Sigmoid colon (tissue), 7 donors: ENCODE measurements at places on chromosomes 5 and 9. TPM values are rescaled to one million over a fixed set of nuclear protein-coding genes. Genes with fewer than 3 reads are reported as not detected.

NR5A1 gene
- polyA plus RNA-seq, result not detected

DNA sequence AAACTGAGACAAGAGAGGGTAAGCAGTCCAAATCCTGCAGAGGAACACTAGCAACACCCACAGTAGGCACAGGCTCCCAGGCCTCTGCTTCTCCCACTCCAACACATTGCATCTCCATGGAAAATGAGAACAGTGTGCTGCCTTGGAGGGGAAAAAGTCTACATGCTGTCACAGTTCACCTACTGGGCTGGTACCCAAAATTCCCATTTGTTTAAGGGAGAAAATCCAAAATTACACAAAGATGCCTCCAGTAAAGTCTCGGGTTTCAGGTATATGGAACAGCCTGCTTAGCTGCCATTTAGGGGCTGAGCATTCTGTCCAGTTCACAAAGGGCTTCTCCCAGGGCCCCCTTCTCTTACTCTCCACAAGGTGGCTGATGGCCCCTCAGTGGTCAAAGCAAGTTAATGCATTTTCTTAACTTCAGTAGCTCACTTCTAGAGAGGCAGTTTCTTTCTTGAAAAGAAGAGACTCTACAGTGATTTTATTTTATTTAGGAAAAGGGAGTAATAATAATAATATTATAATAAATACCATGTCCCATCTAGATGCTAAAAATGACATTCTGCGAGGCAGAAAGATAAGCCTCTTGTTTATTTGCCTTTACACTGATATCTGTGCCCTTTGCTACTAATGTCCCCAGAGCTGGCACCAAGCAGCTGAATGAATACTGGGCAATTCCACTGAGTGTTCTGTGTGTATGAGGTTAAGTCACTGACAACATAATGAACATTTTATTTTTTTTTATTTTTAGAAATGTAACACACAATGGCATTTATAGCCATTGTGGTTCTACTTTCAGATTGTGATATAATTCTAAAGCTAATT is 89.4 kb downstream of the RGS7BP start:
- DNase-seq, result no peak

NFIB gene
- polyA plus RNA-seq, result 12.5 TPM

DNA sequence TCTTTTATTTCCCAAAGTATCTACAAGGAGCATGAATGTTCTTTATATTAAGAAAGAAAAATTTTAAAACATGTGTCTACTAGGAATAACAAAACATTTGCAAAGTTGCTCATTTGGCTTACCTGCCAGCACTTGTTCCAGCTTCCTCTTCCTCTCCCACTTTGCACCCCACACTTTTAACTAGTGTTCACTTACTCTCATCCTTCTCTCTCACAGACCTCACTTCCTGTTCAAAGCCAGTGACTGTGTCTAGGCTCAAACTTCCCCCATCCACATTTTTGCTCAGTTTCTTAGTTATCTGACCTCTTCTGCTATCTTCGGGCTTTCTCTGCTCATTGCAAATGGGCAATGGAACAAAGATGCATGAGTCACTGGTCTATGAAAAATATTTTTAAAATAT is 512.2 kb upstream of the ZNF462 start:
- no peak for DNase-seq

DNA sequence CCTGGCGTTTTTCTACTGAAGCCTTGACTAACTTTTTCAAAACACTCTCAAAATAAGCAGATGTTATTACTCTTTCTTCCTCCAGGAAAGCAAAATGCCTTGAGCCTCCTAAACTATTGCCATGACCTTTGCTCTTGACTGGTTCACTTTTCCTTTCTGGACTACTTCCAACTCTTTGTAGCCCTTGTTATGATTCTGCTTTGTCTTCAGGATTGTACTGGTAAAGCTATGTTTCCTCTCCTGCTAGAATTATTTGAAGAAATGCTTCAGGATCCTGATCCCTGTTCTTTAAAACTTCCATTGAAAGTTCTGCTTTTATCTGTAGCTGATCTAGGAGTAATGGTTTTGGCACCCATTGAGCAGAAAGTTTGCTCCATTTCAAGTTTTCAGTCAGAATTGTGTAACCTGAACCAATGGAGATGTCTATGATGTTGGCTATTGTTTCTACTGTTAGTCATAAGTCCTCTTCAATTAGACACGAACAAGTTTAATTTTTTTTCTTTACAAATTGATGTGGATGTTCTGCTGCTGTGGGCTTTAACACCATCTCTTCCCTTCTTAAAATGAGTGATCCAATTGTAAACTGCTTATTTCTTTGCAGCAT is 1356.4 kb downstream of the EFNA5 start:
- DNase-seq, result no peak

DNA sequence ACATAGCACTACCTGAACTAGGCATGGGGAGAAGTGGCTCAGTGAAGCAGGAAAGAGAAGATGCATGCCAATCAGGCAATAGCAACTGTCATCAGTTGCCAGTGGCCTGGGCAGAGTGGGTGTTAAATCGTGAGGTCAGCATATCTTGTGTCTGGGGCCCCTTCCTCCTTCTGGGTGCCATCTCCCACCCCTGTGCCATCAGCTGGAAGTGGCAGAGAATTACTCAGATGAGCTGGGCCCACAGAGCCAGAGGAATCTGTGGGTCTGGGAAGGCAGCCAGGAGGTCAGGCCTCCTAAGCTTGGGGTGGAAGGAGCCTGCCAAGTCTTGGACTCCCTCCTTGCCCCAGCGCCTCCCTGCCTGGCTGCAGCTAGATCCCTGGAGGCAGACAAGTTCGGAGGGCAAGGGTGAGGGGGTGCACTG is 66.5 kb downstream of the GALNT12 start:
- no peak for DNase-seq

- no peak for DNase-seq
Measured at GRCh38 chr9:121388140-121388905, 18.3 kb upstream of the STOM start.

GRCh38 chr5:57176350-57176857 is 2.5 kb downstream of the GPBP1 start:
- no peak for DNase-seq

DNA sequence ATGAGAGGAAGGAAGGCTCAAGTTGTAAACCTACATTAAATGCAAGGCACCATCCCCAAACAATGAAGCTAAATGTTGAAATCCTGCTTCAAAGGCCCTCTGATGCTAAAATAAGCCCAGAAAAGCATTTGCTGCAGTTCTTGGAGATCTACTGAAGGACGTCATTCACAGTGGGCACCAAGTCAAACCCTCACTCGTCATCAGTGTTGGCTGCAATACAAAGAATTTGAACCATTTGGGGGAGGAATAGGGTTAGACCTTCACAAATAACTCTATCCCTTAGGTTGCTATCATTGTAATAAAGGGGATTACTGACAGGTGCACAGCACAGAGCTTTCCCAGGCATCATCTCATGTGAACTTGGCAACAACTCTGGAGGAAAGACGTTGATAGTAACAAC is 9.3 kb upstream of the MEGF9 start:
- no peak for DNase-seq

DNA sequence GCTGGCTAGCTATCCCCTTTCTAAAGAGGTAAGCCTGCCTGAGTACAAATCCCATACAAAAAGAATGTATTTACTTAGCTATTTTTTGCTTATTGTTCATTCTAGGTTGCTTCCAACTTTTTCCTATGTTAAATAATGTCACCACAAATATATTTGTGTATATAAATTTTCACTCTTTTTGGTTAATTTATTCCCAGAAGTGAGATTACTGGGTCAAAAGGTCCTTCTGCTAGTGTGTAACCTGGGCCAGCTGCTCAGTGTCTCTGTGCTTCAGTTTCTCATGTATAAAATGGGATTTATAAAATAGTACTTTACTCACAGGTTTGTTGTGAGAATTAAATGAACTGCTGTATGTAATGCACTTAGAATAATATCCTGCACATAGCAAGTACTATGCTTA is 23.9 kb upstream of the DMRT2 start:
- no peak for DNase-seq

DNA sequence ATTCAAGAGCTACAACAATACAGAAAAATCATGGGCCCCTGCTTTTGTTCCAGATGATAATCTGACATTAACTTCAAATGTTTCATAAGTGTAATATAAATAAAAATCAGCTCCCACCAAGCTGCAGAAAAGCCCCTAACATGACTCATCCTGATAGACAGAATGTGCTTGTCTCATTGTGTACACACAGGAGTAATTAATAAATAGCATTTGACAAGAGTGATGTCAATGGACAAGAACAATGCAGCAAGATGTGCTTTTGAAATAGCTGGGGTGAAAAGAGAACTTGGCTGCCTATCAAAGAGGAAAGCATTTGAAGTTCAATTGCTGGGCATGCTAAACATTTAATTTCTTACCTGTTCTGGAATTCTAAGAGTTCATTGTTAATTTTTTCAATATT is 79.2 kb downstream of the DNAH5 start:
- no peak for DNase-seq

NPR3 gene
- 3.0 TPM for polyA plus RNA-seq

GRCh38 chr9:114316605-114317230 is 6.2 kb upstream of the ORM1 start:
- no peak for DNase-seq

DNA sequence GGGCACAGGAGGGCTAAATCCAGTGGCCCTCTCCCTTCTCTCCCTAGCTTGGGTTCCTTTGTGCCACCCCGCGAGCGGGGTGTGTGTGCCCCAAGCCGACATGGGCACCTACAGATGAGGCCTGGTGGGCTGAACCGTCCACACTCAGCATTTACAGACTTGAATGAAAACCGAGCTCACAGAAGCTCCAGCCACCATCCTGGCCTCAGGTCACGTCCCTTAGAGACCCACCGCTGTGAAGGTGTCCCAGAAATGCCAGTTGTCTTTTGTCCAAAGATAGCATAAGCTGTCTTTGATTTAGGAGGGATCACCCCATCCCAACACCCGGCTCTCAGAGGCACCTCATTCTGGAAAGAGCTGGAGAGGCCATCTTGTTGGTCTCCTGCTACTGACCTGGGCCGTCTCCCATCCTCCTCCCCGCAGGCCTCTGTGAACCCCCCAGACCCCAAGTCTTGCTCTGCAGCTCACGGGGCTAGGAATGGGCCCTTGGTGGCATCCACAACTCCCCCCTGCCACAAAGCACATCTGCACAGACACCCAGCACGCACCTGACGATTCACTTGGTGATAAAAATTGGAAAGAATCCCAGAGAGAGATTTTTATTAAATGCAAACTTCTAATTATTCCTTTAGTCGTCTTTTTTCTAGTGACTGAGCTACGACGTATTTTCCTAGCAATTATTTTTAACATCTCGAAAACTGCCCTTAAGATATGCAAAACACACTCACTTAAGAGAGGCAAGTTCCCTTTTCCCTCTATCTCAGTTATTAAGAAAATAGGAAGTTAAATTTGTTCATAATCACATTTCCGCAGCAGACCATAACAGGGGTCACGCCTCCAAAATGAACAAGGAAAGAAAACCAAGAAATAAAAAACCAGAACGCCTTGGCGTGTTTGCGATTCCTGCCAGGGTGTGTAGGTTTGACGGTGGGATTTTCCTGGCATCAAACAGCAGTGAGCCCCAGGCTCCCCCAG is 80.5 kb upstream of the LMX1B start:
- no peak for DNase-seq

DNA sequence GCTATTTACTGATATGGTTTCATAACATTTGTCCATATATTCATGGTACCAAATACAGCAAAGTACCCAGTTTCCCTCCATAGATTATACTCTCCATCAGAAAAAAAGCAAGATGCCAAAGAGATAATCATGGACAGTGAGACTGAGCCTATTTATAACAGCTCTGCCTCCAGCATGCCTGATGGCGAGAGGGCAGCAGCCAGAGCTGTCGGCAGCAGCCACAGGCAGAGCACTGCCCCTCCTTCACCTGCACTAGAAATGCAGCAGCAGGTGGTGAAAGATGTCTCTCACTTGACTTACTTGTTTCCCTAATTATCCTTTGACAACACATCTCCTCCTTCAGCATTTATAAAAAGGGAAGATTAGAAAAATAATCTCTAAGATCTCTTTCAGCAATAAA is 32.4 kb downstream of the CTNNAL1 start:
- no peak for DNase-seq

DNA sequence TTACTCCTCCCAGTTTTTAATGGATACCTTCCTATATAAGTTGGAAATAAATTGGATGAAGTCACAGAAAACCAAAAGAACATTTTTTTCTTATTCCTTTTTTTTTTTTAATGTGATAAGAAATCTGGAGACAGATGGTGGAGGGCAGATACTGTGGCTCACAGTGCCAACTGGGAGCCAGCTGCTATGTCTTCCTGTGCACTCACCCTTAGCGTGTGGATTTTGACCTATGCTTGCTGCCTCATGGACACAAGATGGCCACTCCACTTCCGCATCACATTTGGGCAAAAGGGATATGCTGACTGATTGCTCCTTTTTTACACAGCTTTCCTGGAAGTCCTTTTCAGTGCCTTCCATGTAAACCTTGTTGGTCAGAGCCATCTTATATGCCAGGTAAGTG is 342.6 kb downstream of the MAN2A1 start:
- no peak for DNase-seq

CDKN2A gene
- 1.7 TPM for polyA plus RNA-seq

DNA sequence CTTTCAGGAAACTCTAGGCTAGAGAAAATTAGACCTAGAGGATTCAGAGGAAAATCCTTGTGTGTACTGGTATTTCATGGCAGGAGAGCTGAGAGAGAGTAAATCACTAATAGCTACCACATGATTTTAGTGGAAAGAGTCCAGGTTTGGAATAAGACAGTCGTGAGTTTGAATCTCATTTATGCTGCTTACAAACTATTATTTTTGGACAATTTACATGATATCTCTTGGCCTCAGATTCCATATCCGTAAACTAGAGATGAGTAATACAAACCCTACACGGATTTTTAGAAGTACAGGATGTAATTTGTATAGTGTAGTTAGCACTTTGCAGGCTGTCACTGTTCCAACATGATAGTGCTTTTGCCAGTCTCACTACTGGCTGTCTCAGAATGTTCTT is 2.7 kb downstream of the IL31RA start:
- no peak for DNase-seq
